ENCODE measurements at places on chromosomes 5 and 9.

DNA sequence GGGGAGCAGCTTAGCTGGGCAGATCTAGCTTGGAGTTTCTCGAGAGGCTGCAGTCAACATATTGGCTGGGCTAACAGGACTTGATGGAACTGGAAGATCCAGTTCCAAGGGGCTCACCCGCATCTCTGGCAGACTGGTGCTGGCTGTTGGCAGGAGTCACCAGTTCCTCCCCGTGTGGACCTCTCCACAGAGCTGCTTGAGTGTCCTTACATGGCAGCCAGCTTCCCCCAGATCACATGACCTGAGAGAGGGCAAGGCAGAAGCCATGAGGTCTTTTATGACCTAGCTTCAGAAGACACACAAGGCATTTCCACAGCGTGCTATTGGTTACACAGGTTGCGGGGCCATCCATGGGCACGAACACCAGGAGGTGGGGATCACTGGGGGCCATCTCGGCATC is 26.4 kb upstream of the RXRA start:
- DNase-seq: no peak

DNA sequence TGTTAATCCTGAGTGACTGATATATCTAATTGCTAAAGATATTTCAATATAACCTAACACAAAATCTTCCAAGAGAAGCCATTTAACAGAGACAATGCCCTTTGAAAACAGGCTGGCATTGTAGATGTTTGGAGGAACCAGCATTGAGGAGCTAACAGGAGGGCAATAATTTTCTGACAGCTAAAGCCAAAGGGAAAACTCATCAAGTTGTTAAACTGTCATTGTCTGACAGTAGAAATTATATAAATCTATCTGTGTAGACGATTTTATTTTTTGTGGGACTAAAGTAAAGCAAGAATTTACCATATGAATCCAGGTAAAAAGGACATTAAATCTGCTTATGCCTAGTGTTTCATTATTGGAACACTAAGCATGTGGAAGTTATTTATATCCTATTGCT is 500.2 kb upstream of the NMUR2 start:
- DNase-seq: no peak

DNA sequence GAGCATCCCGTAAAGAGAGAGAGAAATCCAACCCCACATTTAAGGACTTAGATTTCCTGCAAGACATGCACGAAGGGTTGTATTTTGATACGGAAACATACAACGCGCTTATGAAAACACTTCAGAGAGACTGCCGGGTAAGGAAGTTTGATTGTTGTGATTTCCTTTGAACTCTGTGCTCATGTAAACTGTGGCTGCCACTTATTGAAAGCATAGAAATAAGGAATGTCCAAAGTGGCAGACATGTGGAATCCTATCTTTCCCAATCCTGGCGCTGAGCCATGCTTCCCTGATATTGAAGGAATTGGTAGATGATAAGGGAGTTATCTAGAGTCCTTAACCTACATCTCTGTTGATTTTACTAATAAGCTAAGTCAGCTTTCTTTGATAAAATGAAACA is 119.4 kb downstream of the PRKACG start:
- DNase-seq: no peak

DNA sequence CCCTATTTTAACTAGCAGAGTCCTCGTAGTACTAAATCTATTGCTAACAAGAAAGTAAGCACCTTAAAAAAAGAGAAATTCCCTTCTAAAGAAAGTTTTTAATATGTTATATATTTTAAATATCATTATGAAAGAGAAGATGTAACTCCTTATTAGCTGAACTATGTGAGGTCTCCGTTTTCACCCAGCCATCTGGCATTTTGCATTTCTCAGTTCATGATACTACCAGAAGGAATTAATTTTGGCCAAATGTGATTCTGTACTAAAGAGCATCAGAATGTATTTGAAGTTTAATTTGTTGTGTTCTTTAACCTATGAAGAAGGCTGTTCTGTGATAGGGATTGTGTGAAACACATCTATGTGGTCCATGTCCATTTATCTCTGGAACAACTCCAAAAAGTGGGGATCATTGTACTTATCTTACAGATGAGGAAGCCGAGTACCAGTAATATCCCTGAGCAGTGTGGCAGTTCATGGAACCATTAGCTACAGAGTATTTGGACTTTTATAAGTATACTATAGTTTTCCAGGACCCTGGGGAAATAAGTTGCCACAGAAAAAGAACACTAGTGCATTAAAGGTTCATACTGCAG is 29.8 kb downstream of the TNFAIP8 start:
- DNase-seq: no peak

DNA sequence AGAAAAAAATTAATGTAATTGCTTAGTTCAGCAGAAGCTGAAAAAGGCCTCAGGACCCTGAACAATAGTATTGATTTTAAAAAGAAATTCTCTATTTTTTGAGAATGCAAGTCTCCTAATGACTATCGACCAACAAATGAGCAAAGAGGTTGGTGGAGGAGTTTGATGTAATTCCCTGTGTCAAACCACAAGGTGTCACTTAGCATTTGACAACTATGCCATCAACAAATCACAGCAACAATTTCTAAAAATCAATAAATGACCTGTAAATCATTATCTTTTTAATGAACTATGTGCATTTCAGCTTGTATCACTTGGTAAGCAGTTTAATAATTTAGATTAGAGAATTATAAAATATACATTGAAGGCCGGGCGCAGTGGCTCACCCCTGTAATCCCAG is 133.7 kb downstream of the PRELID2 start:
- no peak for DNase-seq

- no peak for DNase-seq
Observed at GRCh38 chr9:94014066-94014654, 59.0 kb upstream of the BARX1 start.

- DNase-seq: no peak
Observed at GRCh38 chr5:60504342-60504741, 195.6 kb downstream of the DEPDC1B start.

GRCh38 chr9:90432951-90433350 is 209.7 kb downstream of the DIRAS2 start:
- DNase-seq: no peak

DNA sequence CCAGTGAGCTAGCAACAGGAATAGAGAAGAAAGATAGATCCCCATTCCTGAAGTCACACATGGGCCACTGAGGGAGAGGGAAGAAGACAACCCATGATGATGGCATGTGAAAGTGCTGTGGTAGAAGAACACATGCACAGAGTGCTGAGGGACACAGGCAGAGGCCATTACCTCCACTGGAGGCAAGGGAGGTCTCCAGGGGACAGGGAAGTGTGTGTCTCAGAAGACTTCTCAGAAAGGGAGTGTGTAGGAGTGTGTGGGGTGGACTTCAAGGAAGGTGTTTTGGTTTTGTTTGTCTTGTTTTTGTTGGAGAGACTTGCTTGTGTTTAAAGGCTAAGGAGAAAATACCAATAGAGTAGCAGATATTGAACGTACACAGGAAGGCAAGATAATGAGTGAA is 77.0 kb upstream of the SMARCA2 start:
- no peak for DNase-seq

GRCh38 chr5:146284016-146284415 is 54.6 kb upstream of the POU4F3 start:
- no peak for DNase-seq

DNA sequence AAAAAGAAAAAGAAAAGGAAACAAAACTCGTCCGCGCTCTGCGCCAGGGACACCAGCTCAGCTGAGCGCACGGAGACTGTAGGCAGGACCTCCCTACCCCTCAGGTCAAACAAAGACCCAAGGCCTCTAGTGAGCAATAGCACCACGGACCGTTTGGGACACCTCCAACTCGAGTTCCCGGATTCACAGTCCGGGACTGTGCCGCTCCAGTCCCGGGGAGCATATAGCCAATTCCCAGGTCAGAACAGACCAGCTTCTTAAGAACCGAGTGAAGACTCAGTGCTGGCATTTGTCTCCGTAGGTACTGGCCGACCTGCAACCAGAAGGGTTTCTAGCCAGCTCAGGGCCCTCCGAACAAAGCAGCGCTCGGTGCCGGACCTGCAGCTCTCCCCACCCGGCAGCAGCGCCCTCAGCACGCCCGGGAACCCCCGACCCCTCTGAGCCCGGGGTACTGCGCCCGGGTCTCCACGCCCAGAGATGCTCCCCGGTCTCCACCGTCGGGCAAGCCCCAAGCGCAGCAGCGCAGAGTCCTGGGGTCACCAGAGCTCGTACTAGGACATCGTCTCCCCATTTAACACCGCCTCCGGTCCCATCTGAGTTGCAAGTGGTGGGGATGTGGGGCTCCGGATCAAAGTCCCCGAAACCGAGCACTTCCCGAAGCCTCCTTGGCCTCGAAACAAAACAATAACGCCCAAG is 591 bp downstream of the ABCA1 start:
- DNase-seq: no peak

DNA sequence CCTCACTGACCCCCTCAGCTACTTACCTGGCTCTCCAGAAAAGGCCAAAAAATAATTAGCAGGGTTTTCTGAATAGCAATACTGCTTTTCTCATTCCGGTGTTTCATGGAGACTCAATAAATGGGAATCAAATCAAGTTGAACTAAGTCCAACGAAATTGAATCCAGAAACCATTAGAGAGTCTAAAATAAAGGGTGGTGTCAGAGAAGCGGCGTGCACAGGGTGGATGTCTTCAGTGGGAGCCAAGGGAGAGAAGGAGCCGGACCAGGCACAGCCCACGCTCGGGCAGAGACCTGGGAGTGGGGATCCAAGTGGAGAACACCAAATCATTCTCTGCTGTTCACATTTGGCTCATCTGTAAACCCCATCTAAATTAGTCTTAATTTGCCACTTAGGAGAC is 40.2 kb upstream of the WWC1 start:
- no peak for DNase-seq

- DNase-seq: no peak
Observed at GRCh38 chr9:98218562-98219363, 26.3 kb upstream of the CORO2A start.

GRCh38 chr5:65809817-65810531 is 88.0 kb downstream of the NLN start:
- DNase-seq: no peak

- no peak for DNase-seq
Observed at GRCh38 chr5:56264417-56265025, 31.4 kb upstream of the ANKRD55 start.

- no peak for DNase-seq
Observed at GRCh38 chr5:102802708-102803458, 47.8 kb downstream of the PAM start.

- no peak for DNase-seq
Observed at GRCh38 chr5:454936-455335, 12.0 kb downstream of the EXOC3 start.

GRCh38 chr5:16574789-16575721 is 41.7 kb downstream of the RETREG1 start:
- no peak for DNase-seq

- DNase-seq: no peak
Observed at GRCh38 chr5:1723957-1724821, 75.4 kb downstream of the MRPL36 start.

GRCh38 chr5:73747696-73748380 is 121.8 kb downstream of the ARHGEF28 start:
- no peak for DNase-seq

DNA sequence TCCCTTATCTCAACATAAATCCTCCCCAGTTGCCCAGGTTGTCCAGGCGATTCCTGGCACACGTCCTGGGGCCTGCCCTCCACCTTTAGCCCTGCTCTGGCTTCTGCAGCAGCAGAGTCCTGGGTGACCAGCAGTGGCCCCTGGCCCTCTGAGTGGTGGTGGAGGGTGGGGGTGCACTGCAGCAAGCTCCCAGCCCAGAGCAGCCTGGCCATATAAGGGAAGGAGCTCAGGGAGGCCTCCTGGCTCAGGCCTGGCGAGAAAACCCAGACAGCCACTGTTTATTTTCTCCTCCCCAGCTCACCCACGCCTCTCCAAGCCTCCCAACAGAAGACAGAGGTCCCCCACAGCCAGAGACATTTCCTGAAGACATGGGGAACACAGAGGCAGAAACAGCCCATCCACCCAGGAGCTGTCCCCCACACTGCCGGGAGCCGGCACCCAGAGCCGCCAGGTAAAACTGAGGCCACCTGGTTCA is 44.7 kb upstream of the IL17B start:
- DNase-seq: no peak

- no peak for DNase-seq
Observed at GRCh38 chr9:75105019-75105540, 16.8 kb downstream of the OSTF1 start.

GRCh38 chr9:137785704-137786161 is 91.8 kb upstream of the CACNA1B start:
- no peak for DNase-seq

DNA sequence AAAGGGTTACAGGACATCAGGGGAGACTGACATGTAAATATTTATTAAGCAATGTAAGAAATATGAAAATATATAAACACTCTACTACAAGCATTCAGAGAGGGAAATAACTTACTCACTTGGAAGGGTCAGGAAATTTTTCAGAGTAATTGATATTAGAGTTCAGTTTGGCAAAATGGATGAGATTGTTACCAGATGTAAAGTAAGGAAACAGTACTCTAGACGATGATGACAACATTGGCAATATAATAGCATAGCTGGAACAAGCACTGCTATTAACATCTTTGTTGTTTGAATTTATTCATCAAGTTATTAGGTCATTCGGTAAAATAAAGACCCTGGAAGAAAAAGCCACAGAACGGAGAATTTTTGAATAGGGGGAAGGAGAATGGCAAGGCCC is 49.1 kb downstream of the GNA14 start:
- DNase-seq: no peak

DNA sequence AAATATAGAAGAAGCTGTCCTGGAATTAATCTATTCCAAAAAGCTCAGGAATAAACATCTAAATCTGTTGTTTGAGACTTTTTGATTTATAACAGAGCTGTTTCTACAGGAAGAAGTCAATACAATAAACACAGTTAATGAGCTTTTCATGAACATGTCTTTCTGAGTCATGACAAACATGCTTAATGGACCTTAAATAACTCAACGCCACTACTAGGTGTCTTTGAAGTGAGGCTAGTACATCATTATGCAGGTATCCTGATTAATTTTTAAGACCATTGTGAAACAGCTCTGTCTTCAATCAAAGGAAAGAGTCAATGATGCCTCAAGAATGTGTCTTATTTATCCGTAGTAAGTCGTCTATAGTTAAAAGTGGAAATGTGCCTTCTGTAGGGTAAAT is 131.6 kb downstream of the GABRB2 start:
- no peak for DNase-seq
